T-helper 17 cell (primary cell): ENCODE measurements at places on chromosomes 1 and 21. TPM values are rescaled to one million over a fixed set of nuclear protein-coding genes. Genes with fewer than 3 reads are reported as not detected.
A peak's percentile ranks its signal among the peaks of the same experiment; 100 is the strongest.

The HPDL gene
- 0.17 TPM for total RNA-seq

The SELP gene
- total RNA-seq: 35.4 TPM

The SPRR2A gene
- not detected for total RNA-seq

The HRNR gene
- total RNA-seq: not detected

The CA14 gene
- not detected for total RNA-seq

The S100B gene
- not detected for total RNA-seq

The IL23R gene
- 2.8 TPM for total RNA-seq

GRCh38 chr1:117290890-117291289 is 76.4 kb upstream of the MAN1A2 start:
- DNase-seq: no peak
- H3K27me3 ChIP-seq: peaks cover 22% of the 10 kb centered on the region
- no peak overlapping the region for H3K4me3 ChIP-seq
- H3K4me1 ChIP-seq: peaks cover 2% of the 10 kb centered on the region
- H3K36me3 ChIP-seq: no peaks in the 10 kb centered on the region

GRCh38 chr1:71593523-71593922 is 512.7 kb upstream of the ZRANB2 start:
- H3K27ac ChIP-seq: no peak overlapping the region
- no peaks in the 10 kb centered on the region for H3K27me3 ChIP-seq
- H3K4me1 ChIP-seq: no peaks in the 10 kb centered on the region
- H3K4me3 ChIP-seq: no peak overlapping the region
- no peak for DNase-seq
- H3K36me3 ChIP-seq: no peaks in the 10 kb centered on the region

DNA sequence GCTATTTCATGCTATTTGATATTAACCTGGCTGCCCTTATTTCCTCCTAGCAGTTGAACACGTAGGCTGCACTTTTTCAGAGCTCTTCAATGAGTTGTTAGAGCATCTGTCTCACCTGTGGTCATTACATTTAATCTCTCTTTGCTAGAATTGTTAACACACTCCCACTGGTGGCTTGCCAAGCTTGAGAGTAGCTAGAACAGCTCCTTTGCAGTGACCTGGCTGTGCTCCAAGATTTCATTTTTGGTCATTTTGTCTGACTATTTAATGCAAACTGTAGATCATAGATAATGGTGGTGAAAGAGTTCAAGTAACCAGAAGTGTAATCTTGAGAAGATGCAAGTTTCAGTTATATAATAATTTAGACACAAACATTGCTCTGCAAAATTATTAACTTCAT is 105.6 kb downstream of the LRRC7 start:
- H3K27me3 ChIP-seq: no peaks in the 10 kb centered on the region
- H3K27ac ChIP-seq: no peak overlapping the region
- no peak overlapping the region for H3K4me3 ChIP-seq

DNA sequence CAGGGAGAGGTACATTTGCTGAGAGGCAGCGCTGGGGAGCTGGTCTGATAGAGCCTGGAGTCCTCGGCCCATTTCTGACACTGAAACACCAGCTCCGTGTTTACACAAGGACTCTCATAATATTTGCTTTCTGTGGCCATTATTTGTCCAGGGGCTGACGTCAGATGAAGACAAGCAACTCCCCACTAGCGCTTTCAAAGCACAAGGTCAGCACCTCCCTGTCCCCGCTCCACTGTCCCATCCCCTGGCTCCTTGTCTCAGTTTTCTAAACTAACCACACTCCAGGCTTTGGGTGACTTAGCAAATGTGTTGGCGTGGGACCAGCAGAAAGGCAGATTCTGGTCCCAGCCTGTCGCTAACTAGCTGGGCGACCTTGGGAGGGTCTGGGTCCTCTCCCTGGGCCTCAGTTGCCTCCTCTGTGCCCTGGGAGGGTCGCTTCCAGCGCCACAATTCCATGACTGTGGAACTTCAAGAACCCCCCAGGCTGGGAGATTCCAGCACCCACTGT is 37.4 kb upstream of the ZBTB40 start:
- H3K4me3 ChIP-seq: no peak overlapping the region
- no peak for DNase-seq
- H3K36me3 ChIP-seq: peaks cover 2% of the 10 kb centered on the region
- peaks cover 44% of the 10 kb centered on the region for H3K27me3 ChIP-seq
- no peak overlapping the region for H3K27ac ChIP-seq

DNA sequence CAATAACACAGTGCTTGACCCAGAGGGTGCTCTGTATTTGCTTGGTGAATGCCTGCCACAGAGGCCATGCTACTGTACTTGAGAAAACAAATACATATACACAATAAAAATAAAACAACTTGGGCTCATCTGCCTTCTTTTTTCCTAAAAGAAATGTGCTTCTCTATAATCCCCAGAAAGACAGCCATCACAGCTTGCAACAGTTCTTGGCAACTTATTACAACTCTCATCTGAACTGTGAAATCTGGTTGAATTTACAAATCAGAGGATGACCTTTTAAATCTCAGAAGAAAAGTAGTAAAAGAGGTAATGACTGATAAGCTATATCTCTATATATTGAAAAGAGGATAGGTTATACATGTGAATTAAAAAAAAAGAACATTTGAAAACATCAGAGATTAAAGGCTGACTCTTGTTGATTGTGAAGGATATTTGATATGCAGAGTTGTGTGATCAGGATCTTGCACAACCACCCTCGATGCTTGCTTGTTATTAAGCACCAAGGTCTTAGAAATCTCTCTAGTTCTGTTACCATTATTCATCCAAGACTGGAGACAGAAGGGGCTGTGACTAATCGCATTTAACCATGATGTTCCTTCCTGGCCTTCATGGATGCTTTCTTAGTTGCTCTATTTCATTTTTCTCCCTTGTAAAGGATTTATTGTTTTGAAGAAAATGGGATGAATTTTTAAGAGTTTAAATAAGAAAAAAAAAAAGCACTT is 213.4 kb downstream of the APP start:
- no peak overlapping the region for H3K4me3 ChIP-seq
- H3K27ac ChIP-seq: no peak overlapping the region
- H3K4me1 ChIP-seq: no peaks in the 10 kb centered on the region
- H3K27me3 ChIP-seq: no peaks in the 10 kb centered on the region

DNA sequence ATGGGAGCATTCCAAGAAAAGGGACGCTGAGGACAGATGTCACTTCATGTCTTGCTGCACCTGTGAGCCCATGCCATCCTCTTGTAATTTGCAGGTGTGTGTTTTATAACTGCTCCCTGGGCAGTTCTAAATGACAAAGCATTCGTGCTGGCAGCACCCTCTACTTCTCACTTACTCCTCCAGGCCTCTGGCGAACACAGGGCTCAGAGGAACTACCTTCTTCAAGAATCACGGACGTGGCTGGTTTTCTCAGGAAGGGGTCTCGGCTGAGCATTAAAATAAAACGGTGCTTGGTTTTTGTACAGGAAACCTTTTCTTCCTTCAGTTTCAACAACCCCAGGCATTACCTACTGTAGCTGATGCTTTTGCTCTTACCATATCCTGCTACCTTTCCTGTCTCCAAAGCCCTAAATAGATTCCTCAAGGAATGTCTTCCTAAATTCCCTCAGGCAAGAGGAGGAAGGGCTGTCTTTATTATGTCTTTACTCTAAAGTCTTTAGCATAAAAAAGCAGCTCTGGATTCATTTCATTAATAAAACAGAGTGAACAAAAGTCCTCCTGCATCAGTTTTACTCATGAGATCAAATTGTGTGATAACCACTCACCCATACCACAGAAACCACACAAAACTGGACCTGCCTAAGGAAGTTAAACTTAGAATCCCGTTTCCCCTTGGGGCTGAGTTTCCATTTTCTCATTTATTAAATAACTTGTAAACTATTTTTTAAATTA is 79.0 kb upstream of the MAP10 start:
- no peaks in the 10 kb centered on the region for H3K36me3 ChIP-seq
- DNase-seq: no peak
- H3K27me3 ChIP-seq: peaks cover 25% of the 10 kb centered on the region

DNA sequence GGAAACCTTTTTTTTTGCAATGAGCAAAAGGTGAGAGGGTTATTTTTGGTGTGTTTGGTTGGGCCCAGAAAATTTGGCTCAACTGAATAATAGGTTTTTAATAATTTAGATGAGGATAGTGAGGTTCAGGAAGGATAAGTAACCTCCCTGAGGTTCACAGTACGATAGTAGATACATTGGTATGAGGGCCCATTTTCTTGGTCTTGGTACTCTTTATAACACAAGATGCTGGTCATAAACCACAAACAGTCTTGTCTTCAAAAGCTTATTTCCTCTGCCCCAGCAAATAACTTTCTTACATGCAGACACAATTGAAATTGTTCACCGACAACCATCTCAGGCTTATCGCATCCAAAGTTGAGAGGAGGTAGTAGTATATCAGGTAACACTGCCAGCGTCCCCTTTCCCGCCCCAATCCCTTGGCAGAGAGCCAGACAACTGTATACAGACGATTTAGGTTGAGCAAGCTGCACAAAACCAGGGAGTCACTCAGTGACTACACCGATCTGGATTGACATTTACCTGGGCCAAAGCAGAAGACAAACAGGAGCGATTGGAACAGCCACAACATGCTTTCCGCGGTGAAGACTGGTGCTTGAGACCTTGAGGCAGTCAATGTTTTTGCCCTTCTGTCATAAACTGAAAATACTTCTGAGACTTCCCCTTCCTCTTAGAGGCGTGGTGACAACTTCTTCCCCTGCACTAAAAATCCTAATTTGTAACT is at the start of gene SLAMF6:
TSS of gene SLAMF6 (minus strand) at position 634 of the 724 bp plus-strand sequence. CDS start at position 571, 63 bp downstream.
- H3K4me1 ChIP-seq: peaks cover 50% of the 10 kb centered on the region
- peak within 1 kb of the TSS; percentile 94 for H3K4me3 ChIP-seq
- peaks cover 2% of the 10 kb centered on the region for H3K36me3 ChIP-seq
- H3K27me3 ChIP-seq: no peaks in the 10 kb centered on the region
- H3K27ac ChIP-seq: peak within 1 kb of the TSS; percentile 97
- DNase-seq: no peak

- H3K27me3 ChIP-seq: peaks cover 15% of the 10 kb centered on the region
- H3K4me3 ChIP-seq: peak overlapping the region; percentile 49
- peaks cover 3% of the 10 kb centered on the region for H3K36me3 ChIP-seq
- peak overlapping the region; percentile 24 for H3K27ac ChIP-seq
- no peak for DNase-seq
- H3K4me1 ChIP-seq: peaks cover 2% of the 10 kb centered on the region
Measured at GRCh38 chr21:39004634-39005501, 178.4 kb downstream of the PSMG1 start.

GRCh38 chr21:44083631-44084291 is 23.4 kb upstream of the PWP2 start:
- peaks cover 5% of the 10 kb centered on the region for H3K36me3 ChIP-seq
- H3K4me3 ChIP-seq: peak overlapping the region; percentile 82
- peaks cover 69% of the 10 kb centered on the region for H3K4me1 ChIP-seq
- peak overlapping the region; percentile 98 for H3K27ac ChIP-seq

- peak overlapping the region; percentile 74 for H3K4me3 ChIP-seq
- no peak for DNase-seq
- H3K4me1 ChIP-seq: peaks cover 58% of the 10 kb centered on the region
- no peaks in the 10 kb centered on the region for H3K27me3 ChIP-seq
- H3K36me3 ChIP-seq: peaks cover 2% of the 10 kb centered on the region
Measured at GRCh38 chr1:226708342-226708780, 30.7 kb downstream of the ITPKB start.

GRCh38 chr1:21783679-21784603 is 992 bp upstream of the USP48 start:
- DNase-seq: no peak
- H3K36me3 ChIP-seq: peaks cover 9% of the 10 kb centered on the region
- peaks cover 6% of the 10 kb centered on the region for H3K27me3 ChIP-seq
- peaks cover 28% of the 10 kb centered on the region for H3K4me1 ChIP-seq
